ENCODE measurements at places on chromosomes 12 and 14.

DNA sequence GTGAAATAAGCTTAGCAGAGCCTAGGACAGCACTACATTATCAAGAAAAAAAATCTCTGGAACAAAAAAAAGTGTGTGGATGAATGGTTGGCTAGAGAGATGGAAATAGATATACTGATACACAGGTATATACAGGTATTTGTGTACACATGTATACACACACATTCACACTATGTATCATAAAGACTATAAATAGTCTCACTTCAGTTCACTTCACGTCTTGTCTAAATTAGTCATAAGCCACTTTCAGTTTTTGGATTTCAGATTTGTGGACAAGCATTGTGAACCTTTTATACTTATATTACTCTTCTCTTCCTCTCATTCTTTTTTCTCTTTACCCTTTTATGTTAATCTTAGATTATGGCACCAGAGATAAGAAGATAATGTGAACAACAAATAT lies 41.8 kb upstream of the SLC6A15 start:
- DNase-seq, result no peak

GRCh38 chr12:131011165-131012079 lies 57.7 kb downstream of the ADGRD1 start:
- DNase-seq, result no peak

DNA sequence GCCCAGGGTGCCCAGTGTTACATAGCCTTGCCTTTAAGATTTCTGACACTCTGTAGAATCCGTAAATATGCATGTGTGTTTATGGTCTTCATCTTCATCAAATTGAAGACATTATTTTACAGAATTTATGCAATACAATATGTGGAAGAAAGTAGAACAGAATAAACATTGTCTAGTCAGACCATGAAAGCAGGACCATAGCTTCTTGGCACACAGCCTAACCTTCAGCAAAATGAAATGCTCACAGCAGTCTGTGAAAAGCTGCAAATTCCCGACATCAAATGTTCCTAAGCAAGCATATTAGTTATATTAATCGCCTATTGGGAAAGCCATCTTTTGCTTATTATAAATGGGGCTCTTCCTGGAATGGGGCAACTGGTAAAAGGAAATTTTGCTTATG lies 111.3 kb upstream of the GARIN2 start:
- DNase-seq, result no peak

DNA sequence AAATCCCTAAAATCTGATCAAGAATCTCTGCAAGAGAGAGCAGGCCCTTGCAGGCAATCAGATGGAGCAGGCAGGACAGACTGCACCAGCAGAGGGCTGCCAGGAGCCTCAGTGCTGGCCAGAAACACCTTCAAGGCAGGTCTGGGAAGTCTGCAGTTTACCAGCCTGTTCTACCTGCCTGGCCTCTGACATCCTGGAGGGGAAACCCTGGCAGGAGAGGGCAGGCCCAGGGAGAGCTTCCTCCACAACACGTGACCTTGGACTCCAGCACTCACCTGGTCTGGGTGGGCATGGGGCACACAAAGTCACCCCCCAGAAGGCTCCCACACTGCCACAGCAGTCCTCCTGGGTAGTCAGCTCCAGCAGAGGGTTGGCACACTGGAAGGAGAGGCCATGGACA lies 56.0 kb downstream of the ISCA2 start:
- peak; percentile 85 for DNase-seq

DNA sequence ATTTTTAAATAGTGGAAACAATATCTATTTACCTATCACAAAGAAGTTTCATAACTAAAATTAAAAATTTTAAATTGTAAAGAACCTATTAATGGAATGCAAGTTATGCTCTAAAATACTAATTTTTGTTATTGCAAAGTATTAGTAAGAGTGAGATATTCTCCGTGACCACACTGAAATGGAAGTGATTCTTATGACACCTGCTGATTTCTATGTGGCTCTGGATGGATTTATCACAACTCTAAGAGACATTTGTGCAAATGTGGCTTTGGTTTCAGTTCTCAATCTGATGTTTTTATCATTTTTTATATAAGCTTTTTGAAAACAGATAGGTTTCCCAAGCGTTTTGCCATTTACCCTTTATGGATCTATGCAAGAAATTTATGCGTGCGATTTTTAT lies 497.8 kb downstream of the NAV3 start:
- no peak for DNase-seq

DNA sequence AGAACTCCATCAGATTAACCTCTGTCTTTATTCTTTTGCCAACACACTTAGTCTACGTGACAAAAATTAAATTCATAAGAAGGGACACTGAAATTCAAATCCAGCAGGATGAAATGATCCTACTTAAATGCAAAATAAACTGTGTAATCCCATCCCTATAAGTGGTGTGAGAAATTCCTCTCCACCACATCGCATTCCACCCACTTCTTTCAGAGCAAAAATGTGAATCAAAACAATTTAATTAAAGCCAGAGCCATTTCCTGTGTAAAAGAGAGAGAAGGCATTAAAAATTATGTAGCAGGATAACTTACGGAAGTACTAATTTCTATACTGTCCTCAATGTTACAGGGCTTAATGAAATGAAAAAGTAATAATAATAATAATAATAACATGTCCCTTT lies 844.3 kb downstream of the GALC start:
- no peak for DNase-seq

DNA sequence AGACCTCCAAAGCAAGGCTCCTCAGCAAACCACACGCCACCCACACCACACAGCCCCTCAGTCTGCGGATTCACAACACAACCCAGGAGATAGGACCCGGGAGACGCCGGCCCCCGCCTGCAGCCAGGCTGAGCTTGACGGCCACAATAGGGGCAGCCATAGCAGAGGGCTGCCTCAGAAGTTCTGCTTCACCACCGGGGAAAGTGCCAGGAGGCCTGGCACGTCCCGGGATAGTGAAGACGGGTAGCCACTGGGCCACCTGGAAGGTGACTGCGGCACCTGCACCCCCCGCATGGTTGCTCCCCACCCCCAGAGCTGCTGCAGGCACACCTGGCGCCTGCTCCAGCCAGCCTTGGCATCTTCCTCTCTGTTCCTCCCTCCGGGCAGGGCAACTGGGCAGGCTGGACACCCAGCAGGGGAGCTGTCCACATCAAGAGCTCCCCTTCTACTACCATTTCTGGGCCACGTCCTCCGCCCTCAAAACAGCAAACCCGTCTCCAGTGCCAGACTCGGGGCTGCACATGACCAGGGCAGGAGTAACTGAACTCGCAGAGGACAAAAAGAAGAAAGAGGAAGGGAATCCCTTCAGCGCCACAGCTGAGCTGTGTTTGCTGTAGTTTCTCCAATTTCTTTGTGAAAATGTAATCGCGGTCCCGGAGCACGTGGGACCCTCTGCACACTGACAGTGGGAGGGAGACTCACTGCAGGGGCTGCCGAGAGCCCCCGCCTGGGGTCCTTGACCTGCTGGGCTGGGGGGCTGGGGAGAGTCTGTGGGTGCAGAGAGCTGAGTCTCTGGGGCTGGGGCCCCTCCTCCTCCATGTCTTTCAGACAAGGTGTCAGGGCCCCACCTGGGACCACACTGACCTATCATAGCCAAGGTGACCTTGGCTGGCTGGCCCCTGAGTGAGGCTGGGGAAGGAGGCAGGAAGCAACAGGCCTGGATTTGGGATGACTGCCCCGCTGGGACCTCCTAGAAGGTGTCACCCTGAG lies 74.2 kb upstream of the C14orf180 start:
- no peak for DNase-seq

GRCh38 chr14:93103392-93104080 lies 12.2 kb downstream of the ITPK1 start:
- peak; percentile 50 for DNase-seq

DNA sequence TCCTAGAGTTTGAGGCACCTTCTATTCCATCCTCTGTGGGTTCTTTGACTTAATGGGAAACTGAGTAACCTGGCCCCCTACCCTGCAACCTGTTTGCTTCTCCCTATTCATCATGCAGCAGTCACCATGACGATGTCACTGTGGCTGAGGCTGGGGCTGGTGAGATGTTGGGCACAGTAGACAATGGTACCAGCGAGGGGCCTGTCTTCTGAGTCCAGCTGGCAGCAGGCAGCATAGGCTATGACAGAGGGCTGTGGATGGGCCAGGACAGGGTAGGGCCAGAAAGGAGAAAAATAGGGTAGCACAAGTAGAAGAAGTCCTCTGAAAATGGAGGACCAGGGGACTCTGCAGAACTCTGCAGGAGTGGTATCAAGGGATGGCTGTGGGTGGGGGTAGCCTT lies 2.0 kb downstream of the CIROP start:
- no peak for DNase-seq

DNA sequence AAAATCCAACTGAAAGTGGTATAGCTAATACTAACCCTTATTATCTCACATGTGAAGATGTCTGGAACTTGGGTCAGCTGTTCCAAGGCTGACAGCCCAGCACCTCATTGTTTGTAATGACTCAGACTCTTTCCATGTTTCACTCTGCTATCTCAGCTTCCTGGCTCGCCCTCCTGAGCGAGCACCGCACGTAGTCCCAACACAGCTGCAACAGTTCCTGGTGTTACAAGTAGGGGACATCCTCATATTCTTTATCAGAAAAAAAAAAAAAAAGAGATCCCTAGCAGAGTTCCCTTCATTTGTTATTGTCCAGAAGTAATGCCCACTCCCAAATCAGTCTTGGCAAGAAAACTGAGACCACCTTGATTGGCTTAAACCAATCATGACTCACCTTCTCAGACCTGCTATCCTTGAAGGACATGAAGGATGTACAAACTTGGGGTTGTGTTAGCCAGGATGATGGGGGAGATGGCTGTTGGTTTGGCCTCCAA lies 92.5 kb downstream of the ADCK1 start:
- no peak for DNase-seq

DNA sequence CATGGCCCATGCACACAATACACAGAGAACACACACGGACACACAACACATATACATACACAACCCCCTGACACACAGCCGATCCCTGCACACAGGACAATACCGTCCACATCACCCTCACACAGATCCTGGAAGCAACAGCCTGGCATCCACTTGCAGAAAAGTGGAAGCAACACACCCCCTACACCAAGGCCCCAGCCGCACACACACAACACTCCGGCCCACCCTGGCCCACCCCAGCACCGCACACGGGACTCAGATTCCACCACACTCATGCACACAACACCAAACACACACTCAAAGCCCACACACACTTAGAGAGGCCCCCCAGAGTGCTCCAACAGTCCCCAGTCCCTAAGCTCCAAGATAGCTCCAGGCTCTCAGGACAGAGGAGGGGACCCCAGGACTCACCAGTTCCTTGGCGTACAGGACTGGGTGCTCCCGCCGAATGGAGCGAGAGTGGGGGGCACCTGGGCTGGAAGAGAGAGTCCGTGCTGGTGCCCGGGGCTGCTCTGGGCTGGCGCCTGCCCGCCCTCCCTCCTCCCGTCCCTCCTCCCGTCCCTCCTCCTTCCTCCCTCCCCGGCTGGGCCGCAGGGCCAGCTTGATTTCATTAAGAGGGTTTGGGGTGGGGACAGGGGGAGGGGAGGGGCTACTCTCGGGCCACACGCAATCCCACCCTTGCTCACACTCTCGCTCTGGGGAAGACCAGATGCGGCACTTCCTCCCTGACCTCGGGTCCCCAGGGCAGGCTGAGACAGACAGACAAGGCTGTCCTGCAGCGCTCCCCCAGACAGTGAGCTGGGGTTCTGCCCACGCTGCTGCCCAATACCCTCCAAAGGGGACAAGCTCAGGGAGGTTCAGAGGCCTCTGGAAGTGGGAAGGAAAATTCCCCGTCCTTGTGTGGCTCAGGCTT lies at the start of gene TMEM119:
Gene TMEM119, minus strand, starts transcription at position 526 of the 913 bp plus-strand sequence. CDS start 5,701 bp downstream, outside the sequence.
- DNase-seq, result no peak

DNA sequence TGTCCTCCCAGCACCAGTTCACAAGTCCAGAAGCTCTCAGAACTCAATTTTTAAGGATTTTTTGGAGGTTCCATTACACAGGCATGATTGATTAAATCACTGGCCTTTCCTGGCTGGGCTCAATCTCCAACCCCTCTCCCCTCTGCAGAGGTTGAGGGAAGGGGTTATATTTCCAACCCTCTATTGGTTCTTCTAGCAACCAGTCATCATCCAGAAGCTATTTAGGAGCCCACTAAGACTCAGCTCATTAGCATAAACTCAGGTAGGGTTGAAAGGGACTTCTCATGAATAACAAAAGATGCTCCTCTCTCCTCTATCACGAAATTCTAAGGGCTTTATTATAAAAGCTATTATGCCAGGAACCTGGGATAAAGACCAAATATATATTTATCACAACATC lies 41.5 kb downstream of the SPPL3 start:
- no peak for DNase-seq

- DNase-seq, result no peak
Measured at GRCh38 chr12:96352161-96352835, 47.9 kb downstream of the CDK17 start.

- DNase-seq, result no peak
Measured at GRCh38 chr12:116594325-116595038, 35.3 kb downstream of the MAP1LC3B2 start.

DNA sequence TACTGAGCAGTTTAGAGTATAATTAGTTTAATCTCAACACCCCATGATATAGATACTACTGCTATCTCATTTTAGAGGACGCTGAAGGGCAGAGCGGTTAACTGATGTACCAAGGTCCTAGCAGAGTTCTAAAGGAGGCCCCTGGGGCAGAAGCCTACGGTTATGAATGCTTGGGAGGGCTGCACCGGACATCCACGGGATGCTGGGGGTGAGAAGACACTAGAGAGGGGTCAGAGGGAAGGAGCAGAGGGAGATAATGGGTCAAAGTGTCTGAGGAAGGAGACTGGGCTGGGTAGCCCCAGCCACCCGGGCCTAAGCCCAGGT lies 1.6 kb upstream of the ACTR6 start:
- DNase-seq, result no peak

DNA sequence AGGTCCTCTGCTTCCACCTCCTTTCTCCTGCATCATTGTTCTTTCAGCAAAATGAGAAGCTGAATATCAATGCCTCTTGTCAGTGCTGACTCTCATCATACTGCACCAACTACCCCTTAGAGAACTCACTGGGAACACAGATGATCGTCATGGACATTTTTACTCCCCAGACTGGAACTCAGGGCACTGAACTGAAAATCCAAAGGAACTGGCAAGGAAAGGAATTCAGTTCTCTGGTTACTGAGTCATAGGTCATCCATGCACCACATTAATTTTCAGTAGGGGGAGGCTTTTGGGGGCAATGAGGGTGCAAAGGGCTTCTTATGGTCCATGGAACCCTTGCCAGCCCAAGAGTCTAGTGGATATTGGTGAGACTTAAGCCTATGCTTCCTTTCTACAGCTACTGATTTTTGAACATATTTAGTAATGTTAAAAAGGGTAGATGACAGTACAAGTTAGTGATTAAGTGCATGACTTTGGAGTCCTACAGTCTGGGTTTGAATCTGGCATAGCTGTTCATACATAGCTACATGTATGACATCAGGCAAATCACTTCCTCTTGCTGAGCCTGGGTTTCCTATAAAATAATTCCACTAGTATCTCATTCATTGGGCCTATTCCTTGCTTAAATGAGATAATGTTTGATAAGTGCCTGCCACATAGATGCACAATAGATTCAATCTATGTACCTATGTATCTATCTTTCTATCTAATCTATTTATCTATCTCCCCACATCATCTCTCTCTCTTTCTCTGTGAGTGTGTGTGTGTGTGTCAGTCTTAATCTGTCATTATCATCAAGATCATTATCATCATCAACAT lies 29.2 kb downstream of the BBS10 start:
- DNase-seq, result no peak

Data from PC-9 (cell line).